ENCODE measurements at places on chromosomes 12 and 14.

DNA sequence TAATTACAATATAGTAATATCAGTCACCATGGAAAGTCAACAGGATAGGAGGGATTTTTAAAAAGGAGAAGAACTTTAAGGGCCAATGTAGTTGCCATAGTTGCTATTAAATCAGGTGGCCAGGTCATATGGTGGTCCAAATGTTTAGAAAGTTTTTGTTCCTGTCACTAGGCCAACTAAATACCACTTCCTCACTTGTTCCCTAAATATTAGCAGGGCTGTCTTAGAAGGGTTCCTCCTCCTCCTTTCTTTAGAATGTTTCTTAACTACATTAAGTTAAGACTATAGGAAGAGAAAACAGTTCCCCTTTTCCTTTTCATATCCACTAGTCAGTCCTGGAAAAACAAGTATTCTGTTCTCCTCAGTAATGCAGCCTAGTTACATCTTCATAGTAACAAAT lies 50.3 kb downstream of the MON2 start:
- DNase-seq, result no peak

DNA sequence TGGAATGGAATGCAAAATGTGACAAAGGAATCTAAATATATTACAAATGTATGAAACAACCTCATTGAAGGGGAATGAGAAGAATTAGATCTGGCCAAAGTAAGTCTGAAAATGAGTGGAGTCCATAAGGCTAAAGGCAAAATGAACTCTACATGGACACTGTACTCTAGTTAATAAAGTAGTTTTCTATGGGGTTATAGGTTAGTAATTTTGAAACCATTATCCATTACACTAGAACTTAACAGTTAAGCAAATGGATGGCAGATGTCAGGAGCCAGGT lies 222.1 kb downstream of the NUAK1 start:
- DNase-seq, result no peak

DNA sequence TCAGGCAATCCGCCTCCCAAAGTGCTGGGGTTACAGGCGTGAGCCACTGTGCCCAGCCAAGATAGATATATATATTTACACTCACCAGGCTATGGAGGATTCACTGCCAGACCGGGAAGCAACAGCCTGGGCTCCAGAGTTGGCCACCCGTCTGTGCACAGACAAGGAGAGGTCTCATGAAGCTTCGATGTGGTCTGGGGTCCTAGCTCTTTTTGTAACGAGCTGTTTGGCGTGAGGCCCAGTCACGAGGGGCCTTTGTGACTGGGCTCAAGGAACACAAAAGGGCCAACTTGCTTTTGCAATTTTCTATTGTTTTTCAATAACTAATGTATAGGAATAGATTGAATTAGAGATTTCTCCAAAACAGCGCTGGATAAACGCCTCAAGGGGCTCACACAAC lies 77.6 kb upstream of the EIF5 start:
- DNase-seq, result no peak

GRCh38 chr14:33794791-33795305 lies 156.0 kb downstream of the EGLN3 start:
- DNase-seq, result no peak

GRCh38 chr12:50617657-50618056 lies 112.9 kb downstream of the DIP2B start:
- no peak for DNase-seq

DNA sequence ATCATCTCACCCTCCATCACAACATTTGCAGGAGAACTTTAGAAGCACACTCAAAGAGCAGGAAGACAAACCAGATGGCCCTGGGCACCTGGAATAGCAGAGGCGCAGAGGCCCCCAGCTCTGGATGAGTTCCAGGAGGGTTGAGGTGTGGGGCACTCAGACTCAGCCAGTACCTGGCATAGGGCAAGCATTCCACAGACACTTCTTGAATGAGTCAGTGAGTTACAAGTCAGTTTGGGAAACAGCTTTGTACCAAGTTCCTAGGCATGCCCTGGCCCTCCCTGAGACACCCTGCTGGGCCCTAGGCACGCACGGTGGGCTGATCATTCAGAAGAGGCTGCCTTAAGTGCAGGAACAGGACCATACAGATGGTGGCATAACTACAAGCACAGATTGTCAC lies 54.3 kb downstream of the MAP3K9 start:
- DNase-seq, result no peak

GRCh38 chr12:122749569-122750332 lies 2.9 kb upstream of the DENR start:
- no peak for DNase-seq
